ENCODE measurements at places on chromosomes 3 and 15.

- DNase-seq, result no peak
These were observed 127.8 kb downstream of the ABI3BP start for GRCh38 chr3:100865442-100865841.

DNA sequence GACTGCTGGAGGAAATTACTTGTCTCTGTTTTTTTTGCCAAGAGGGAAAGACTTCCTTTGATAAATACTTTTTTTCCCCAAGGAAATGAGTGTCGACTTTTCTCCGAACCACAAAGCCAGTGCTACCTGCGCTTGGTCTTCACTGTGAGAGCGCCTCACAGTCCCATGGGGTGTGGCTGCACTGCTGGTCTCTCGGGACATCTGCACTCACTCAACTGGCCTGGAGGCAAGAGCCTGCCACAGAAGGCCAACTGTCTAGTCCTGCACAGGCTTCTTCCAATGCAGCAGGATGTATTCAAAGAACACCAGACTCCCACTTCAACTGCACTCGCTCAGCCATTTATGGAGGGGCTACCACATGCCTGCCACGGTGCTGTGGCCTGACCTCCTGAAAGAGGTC lies 40.6 kb upstream of the CGNL1 start:
- no peak for DNase-seq

DNA sequence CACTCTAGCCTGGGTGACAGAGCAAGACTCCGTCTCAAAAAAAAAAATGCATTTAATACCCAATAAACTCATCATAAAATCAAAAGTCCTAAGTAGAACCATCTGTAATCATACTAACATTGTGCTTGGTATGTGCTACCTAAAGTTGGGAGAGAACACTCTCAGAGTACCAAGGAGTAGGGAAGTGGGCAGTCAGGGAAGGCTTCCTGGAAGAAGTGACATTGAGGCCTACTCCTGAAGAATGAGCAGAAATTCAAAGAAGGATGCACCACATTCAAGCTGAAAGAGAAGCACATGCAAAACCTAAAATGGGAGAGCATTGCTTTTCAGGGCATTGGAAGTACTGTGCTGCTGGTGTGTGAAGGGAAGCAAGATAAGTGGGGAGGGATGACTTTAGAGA lies 54.1 kb downstream of the TLE3 start:
- no peak for DNase-seq

DNA sequence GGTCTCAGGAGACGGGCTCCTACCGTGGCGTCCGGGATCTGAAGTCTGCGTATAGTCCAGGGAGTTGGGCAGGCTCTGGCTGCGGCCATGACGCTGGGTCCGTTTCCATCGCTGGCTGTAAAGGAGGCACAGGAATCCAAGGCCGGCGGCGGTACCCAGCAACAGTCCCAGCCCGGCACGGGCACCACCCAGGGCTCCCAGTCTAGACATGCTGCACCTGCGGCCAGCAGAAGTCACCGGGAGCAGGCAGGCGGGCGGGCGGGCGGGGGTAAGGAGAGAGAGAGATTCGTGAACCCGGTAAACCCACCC lies 526 bp downstream of the RMDN3 start:
- peak; percentile 39 for DNase-seq

DNA sequence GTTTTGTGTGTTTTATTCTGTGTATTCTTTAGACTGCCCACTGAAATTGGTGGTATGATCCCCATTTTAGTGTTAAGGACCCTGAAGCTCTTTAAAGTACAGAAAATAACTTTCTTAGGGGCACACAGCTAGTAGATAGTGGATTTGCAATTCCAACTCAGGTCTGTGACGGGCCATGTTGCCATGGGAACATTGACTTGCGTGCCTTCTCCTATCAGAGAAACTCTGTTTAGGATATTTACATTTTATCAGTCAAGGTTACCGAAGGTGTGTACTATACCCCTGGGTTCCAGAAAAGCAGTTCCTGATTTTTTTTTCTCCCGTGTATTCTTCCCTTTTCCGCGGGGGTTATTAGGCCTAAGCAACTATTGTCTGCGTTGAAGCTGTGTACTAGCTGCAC lies 19.4 kb downstream of the MYZAP start:
- DNase-seq, result no peak

All from activated CD4-positive, alpha-beta T cell treated with anti-CD3 and anti-CD28 coated beads for 36 hours (primary cell).